ENCODE measurements at places on chromosomes 16 and 17.

- DNase-seq: no peak
These were observed 16.1 kb downstream of the MRM3 start for GRCh38 chr17:798246-798645.

DNA sequence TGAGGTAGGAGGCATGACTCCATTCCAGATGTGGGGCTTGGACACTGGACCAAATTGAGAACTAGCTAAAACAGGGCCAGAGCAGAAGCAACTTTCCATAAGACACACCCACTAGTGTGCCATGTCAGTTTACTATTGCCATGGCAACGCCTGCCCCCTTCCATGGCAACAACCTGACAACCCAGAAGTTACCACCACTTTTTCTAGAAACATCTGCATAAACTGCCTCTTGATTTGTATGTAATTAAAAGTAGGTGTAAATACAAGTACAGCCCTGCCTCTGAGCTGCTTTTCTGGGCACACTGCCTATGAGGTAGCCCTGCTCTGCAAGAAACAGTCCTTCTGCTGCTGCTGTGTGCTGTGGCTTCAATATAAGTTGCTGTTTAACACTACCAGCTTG is 19.5 kb upstream of the SCNN1B start:
- no peak for DNase-seq

- DNase-seq: no peak
These were observed 29.2 kb downstream of the AXIN2 start for GRCh38 chr17:65532101-65532890.

DNA sequence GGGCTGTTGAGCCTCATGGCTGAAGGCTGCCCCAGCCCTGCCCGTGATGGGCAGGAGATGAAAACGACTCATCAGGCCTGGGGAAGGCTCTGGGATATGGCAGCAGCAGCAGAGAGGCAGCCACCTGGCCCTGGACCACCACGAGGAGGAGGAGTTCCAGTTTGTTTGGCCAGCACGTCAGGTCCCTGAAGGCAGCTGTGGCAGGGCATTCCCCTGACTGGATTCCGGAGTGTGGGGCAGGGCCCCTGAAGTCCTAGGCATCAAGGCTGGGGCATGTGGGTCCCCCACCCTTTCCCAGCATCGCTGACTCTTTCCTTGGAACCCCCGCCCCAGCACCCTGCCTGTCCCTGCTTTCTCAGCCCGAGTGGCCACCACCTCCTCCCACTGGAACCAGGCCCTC is 197.4 kb downstream of the ZNF423 start:
- DNase-seq: no peak

DNA sequence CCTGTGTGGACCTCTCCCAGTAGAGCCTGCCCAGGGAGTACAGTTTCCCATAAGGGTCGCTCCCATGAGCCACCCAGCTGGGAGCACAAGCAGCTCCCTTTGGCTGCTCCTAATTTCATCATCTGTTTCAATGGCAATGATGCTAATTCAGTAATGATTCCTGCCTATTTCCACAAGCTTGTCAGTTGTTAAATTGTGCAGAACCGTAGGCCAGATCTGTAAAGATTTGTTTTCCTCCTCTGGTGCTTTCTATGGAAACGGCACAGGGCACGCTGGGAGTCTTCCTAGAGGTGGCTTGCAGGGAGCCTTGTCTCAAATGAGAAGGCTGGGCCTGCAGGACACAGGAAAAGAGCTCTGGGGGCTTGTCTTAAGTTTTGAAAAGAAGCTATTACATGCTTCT is 223.7 kb downstream of the CBLN1 start:
- no peak for DNase-seq

- no peak for DNase-seq
These were observed 19.2 kb downstream of the ZNF200 start for GRCh38 chr16:3215601-3216262.

DNA sequence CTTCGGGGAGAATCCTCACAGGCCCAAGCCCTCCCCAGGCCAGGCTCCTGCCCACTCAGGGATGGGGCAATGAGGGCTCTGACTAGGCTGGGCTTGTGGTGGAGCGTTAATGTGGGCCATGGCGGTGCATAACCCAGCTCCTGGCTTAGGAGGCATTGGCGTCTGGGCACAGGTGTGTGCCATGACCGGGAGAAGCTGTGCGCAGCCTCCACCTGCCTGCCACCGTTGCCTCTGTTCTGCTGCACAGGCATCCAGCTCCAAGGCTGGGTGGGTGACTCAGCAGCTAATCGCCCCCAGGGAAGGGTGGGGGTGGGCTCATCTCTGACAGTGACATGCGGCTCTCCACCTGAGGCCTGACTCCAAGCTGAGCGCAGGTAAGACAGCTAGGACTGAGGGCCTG is 3.5 kb upstream of the ARHGAP27 start:
- DNase-seq: no peak

DNA sequence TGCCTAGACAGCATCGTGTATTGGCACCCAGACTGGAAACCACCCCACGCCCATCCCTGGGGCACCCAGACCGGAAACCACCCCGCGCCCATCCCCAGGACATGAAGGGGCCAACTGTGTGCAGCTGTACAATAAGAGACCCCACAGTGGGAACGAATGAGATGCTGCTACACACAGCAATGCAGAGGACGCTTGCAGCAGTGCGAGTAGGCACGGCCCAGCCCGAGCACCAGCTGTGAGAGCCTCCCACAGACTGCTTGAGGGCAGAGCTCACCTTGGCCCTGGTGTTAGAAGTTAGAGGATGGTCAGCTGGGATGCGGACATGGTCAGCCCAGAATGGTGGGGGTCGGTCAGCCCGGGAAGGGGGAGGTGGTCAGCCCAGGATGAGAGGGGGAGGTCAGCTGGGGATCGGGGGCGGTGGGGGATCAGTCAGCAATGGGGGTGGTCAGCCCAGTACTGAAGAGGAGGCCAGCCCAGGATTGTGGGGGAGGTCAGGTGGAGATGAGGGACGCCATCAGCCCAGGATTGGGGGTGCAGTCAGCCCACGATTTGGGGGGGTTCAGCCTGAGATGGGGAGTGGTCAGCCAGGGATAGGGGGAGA is 340.0 kb downstream of the C16orf95 start:
- DNase-seq: no peak

- no peak for DNase-seq
These were observed 23.9 kb downstream of the C17orf67 start for GRCh38 chr17:56809820-56810179.

GRCh38 chr16:10878644-10879501 is 1.9 kb downstream of the CIITA start:
- DNase-seq: no peak

DNA sequence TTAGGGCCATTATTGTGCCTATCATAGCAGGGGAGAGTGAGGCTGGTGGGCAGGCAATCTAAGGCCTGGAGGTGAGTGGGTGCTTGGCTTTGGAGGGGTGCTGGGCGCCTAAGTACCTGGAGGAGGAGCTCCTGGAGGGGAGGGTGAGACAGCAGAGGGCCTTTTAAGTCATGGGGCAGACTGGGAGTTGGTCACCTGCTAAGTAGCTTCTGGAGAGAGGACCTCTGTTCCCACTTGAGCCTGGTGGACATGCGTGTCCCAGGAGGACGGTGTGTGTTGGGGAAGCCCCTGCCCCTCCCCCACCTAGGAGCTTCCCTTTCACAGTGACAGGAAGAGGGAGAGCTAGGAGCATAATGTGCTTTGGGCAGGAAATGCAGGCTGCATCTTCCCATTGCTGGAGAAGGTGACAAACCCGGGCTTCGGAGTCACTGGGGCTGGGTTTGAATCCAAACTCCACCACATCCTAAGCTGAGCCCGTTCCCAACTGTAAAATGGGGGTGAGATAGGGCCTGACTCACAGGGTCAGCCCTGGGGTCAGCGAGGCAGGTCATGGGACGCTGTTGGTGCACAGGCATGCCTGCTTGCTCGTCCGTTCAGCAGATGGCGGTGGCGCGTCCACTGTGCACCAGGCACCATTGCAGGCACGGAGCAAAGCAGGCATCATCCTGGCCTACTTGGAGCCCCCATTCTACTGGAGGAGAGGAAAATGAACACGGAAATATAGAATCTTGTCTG is 37.9 kb downstream of the CMIP start:
- DNase-seq: no peak

DNA sequence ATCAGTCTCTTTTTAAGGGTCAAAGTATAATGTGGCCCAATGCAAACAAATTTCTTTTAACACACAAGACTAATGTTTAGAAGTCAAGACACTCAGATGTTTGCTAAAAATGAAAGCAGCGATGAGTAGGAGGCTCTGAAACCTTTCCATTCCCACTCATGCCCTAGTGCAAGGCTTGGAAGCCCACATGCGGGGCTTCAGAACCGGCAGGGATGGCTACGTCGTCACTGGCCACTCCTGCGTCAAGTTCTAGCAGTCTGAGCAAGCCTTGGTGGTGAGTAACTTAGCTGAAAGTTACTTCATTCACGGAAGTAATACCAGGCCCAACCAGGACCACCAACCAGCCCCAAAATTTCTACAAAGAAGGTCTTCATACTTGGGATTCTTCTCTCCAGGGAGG is 14.8 kb upstream of the TMED6 start:
- no peak for DNase-seq

Data from activated CD4-positive, alpha-beta T cell treated with anti-CD3 and anti-CD28 coated beads for 1 hour (primary cell).